Activated CD8-positive, alpha-beta memory T cell treated with anti-CD3 and anti-CD28 coated beads, Interleukin-2, amount 10 ng/mL, durations not matched to agents 7 days and 5 days (primary cell): ENCODE measurements at places on chromosomes 16 and 17. TPM values are rescaled to one million over a fixed set of nuclear protein-coding genes. Genes with fewer than 3 reads are reported as not detected.

Gene KRTAP3-1
- total RNA-seq, result not detected

Gene TMEM220
- 0.35 TPM for total RNA-seq

Gene PIRT
- total RNA-seq, result not detected

Gene VTN
- total RNA-seq, result 0.26 TPM

Gene MT1F
- 20.6 TPM for total RNA-seq

Gene CDRT15
- not detected for total RNA-seq

DNA sequence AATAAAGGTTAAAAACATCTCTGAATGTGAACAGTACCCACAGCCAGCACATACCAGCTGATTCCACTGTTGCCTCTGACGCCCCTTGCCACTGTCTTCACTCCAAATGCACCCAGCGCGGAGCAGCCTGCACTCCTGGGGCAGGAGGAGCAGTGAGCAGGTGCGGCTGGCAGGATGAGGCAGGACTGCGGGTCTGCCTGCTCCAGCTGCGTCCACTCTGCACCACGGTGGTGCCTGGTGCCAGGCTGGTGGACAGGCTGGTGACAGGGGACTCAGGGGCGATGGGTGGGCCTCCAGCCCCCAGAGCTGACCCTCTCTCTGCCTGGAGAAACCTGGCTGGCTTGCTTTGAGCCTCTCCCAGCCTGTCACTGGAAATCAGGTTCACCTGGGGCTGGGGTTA lies 9.4 kb downstream of the RAB40B start:
- no peaks in the 10 kb centered on the region for H3K4me1 ChIP-seq
- H3K27me3 ChIP-seq, result no peaks in the 10 kb centered on the region
- no peak overlapping the region for H3K27ac ChIP-seq

- no peak for DNase-seq
- H3K27me3 ChIP-seq, result no peaks in the 10 kb centered on the region
- H3K36me3 ChIP-seq, result peaks cover 34% of the 10 kb centered on the region
- H3K4me1 ChIP-seq, result peaks cover 26% of the 10 kb centered on the region
- no peak overlapping the region for H3K4me3 ChIP-seq
Measured at GRCh38 chr16:23676924-23677480, 1.7 kb upstream of the PLK1 start.

DNA sequence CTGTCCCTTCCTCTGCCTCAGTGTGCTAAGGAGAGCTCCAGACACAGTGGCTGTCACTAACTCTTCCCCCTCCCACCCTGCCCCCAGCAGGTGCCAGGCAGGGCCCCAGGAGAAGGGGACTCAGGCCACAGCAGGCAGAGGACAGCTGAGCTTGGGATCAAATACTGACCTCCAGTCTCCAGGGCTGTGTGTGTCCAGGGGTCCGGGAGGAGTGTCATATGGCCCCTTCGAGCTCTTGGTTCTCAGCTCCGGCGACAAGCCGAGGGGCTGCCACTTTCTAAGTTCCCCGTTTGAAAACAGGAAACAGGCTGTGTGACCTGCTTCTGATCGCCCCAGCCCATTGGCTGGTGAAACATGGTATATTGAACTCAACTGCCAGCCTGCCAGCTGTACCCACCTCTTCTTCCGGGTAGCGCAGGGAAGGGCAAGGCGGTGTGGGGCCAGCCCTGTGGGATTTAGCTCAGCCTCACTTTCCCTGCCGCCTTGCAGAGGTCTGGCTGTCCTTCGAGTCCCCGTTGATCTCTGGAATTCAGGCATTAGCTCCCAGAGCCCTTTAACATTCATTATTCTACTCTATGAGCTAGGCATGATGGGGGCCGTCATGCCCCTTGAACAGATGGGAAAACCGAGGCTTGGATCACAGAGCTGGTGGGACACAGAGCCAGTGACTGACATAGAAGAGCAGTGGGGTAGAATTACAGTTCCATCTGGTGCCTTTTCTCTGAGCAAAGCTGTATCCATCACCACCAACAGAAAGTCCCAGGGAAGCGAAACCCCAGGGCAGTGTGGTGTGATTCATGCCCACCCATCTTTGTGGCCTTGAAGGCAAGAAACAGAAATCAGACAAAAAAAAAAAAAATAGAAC lies at the start of gene SNX20:
TSS of gene SNX20 (minus strand) at position 292 of the 865 bp plus-strand sequence. CDS start 3,786 bp downstream, outside the sequence.
- peak within 1 kb of the TSS; percentile 81 for H3K4me3 ChIP-seq
- no peaks in the 10 kb centered on the region for H3K27me3 ChIP-seq
- H3K27ac ChIP-seq, result peak within 1 kb of the TSS; percentile 93
- peak; percentile 82 for DNase-seq
- H3K36me3 ChIP-seq, result peaks cover 38% of the 10 kb centered on the region
- H3K4me1 ChIP-seq, result peaks cover 84% of the 10 kb centered on the region

- H3K4me1 ChIP-seq, result peaks cover 17% of the 10 kb centered on the region
- H3K4me3 ChIP-seq, result peak overlapping the region; percentile 33
- H3K27me3 ChIP-seq, result peaks cover 44% of the 10 kb centered on the region
- no peak for DNase-seq
Measured at GRCh38 chr16:68447653-68448359, 502 bp downstream of the SMPD3 start.

DNA sequence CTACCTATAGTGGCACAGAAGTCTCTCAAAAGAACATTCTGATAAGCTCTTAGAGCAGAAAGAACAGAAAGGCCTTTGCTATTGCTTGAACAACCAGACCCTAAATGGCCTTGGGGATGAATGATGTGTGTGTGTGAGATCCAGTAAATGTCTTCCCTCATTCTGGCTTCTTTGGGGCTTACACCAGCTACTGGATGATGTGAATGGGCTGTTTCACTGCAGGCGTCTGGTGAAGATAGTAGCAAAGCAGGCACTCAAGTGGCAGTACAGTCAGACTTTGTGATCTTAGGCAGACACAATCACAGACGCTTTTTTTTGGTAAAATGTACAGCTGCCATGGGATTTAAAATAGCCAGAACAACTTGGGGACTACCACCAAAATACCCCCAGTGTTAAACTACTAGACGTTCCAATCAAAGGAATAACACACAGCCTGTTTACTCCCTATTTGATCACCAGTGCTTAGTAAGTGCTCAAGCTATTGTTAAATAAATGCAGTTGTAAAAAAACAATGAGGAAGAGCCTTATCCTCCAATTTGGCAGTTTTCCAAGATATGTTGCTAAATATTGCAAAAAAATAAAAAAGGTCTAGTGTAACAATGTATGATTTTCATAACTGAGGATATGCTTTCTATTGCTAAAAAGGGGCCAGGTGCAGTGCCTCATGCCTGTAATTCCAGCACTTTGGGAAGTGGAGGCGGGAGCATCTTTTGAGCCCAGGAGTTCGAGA lies 17.9 kb downstream of the NDUFAB1 start:
- no peak overlapping the region for H3K27ac ChIP-seq
- H3K4me3 ChIP-seq, result no peak overlapping the region
- H3K36me3 ChIP-seq, result peaks cover 13% of the 10 kb centered on the region
- H3K4me1 ChIP-seq, result peaks cover 2% of the 10 kb centered on the region

DNA sequence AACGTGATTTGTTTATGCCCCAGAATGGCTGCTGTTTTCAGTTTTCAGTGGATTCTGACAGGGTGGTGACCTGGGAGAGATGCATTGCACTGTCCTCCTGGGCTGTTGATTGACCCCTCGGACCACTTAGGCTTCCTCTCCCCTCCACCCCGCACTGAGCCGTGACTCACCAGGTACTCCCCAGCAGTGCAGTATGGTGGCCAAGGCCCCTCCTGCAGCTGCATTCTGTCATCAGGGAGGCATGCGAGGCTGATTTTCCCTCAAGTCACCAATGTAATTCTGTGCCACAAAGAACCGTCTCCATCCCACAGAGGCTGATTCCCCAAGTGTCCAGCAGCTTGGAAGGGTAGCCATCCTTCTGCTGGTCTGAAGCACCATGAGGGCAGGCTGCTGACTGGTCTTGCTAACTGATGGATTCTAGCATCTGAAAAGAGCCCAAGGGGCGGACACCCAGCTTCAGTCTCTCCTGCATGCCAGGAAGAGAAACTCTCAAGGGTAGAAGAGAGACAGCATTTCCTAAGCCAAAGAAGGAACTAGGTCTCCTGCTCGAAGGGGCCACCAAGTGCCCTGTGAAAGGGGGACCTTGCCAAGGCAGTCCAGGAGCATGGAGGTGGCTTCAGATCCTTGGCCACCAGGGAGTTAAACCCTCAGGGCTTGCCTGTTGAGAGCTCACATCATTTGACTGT lies 148.1 kb downstream of the SOCS1 start:
- peaks cover 35% of the 10 kb centered on the region for H3K36me3 ChIP-seq
- H3K4me1 ChIP-seq, result peaks cover 65% of the 10 kb centered on the region
- DNase-seq, result no peak

DNA sequence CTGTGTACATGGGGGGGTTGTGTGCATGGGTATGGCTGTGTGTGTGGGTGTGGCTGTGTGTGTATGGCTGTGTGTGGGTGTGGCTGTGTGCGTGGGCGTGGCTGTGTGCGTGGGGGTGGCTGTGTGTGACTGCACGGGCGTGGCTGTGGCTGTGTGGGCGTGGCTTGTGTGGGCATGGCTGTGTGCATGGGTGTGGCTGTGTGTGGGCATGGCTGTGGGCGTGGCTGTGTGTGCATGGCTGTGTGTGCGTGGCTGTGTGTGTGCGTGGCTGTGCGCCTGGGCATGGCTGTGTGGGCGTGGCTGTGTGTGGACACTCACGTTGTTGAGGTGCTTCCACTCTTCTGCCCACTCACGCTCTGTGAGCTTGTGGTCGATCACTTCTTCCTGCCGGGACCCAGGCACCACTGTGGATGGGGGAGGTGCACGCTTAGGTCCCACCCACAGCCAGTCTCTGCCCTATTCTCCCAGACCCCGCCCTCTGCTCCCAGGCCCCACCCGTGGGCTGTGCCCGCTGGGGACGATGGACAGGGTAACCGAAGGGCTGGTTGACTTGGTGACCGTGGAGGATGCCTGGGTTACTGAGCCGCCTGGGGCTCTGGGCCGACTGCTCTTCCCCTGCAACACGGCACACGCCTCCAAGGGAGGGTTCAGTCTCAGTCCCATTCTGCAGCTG lies 16.0 kb upstream of the PABPN1L start:
- H3K4me3 ChIP-seq, result no peak overlapping the region
- no peak overlapping the region for H3K27ac ChIP-seq
- no peak for DNase-seq
- H3K27me3 ChIP-seq, result no peaks in the 10 kb centered on the region
- no peaks in the 10 kb centered on the region for H3K36me3 ChIP-seq
